ENCODE measurements at places on chromosomes 3 and 15. TPM values are rescaled to one million over a fixed set of nuclear protein-coding genes. Genes with fewer than 3 reads are reported as not detected.

GRCh38 chr15:95291898-95292472 is 1038.5 kb upstream of the NR2F2 start:
- H3K27me3 ChIP-seq = peaks cover 67% of the 10 kb centered on the region
- peaks cover 17% of the 10 kb centered on the region for H3K4me1 ChIP-seq
- H3K4me3 ChIP-seq = no peak overlapping the region
- H3K36me3 ChIP-seq = peaks cover 1% of the 10 kb centered on the region
- DNase-seq = peak; percentile 26

- peak within 1 kb of the TSS; percentile 57 for H3K4me3 ChIP-seq
- no peak for DNase-seq
- peaks cover 11% of the 10 kb centered on the region for H3K4me1 ChIP-seq
These were observed at the start of gene TNFAIP8L3 for GRCh38 chr15:51094606-51095569. TSS of gene TNFAIP8L3 (minus strand) at chr15:51094906. CDS start at chr15:51094595, 311 bp downstream.

The PROS1 gene
- total RNA-seq = 0.21 TPM

The FBXL22 gene
- 1.4 TPM for total RNA-seq

DNA sequence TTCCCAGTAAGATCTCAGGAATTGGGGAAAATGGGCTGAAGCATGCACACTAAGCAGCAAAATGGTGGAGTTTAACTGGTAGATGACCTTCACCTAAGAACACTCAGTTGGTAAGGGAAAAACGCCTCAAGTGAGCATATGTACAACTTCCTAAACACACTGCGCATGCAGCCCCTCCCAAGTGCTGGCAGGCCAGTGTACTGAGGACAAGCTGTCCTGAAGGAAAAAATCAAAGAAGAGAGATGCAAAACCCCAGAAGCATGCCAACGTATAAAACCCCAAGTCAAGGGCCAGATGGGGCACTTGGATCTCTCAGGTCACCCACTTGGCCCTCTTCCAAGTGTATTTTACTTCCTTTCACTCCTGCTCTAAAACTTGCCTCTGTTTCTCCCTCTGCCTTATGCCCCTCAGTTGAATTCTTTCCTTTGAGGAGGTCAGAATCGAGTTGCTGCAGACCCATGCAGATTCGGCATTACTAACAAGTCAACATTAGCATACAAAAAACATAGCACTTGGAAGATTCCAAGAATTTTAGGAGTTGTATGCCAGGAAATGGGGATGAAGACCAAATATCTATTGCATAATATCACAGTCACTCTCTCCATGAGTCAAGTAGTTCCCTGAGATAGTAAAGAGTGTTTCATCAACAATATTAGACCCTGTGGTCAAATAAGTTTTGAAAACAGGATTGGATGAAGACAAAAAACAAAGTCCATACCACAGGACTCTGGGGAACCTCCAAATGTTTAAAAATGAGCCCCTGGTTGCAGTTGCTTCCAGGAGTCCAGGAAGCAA is 10.8 kb upstream of the FYCO1 start:
- H3K4me1 ChIP-seq = peaks cover 23% of the 10 kb centered on the region
- H3K36me3 ChIP-seq = peaks cover 15% of the 10 kb centered on the region
- peaks cover 3% of the 10 kb centered on the region for H3K27me3 ChIP-seq
- H3K27ac ChIP-seq = peak overlapping the region; percentile 32
- DNase-seq = no peak

DNA sequence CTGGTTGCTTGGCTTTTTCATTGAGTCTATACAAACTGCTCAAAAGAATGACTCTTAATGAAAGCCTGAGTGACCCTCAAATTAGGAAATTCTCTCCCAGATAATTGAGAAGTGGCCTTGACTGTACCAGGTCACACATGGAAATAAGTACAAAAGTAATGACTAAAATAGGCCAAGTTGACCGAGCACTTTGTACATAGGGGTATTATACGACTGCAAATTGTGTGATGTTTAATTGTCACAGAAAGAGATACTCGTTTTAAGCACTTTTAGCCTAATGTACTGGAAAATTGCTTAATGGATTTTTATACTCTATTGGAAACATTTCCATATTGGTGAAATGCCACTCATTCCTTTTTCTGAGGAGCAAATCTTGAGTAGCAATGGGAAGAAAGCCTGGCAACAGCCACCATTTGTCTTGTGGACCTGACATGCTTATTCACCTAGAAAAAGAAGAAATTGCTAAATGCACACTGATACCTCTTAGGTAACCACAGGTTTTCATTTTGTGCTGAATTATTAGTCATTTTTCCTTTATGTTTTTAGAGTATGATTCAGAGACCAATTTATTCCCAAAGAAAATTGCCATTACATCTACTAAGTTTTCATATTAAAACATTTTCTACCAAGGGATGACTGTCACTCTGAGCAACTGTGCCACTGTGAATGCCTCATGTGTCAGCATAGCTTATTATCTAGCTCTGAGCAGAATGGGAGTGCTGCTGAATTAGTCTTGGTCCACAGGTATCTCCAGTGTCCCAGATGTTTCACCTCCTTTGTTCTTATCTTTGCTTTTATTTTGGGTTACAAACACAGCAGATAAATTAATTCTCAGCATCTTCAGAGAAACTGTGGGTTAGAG is 8.9 kb upstream of the PXK start:
- no peak overlapping the region for H3K4me3 ChIP-seq
- peak overlapping the region; percentile 61 for H3K27ac ChIP-seq
- peaks cover 19% of the 10 kb centered on the region for H3K4me1 ChIP-seq

The BOC gene
- not detected for total RNA-seq

The SEMA3G gene
- 0.13 TPM for total RNA-seq

The CIP2A gene
- total RNA-seq = 58.5 TPM

- no peaks in the 10 kb centered on the region for H3K36me3 ChIP-seq
- no peak overlapping the region for H3K4me3 ChIP-seq
- H3K27me3 ChIP-seq = peaks cover 12% of the 10 kb centered on the region
- H3K4me1 ChIP-seq = peaks cover 13% of the 10 kb centered on the region
- no peak overlapping the region for H3K27ac ChIP-seq
These were observed 189.1 kb downstream of the SHQ1 start for GRCh38 chr3:72659188-72659587.

The ILDR1 gene
- total RNA-seq = not detected

The FRMD5 gene
- total RNA-seq = not detected

DNA sequence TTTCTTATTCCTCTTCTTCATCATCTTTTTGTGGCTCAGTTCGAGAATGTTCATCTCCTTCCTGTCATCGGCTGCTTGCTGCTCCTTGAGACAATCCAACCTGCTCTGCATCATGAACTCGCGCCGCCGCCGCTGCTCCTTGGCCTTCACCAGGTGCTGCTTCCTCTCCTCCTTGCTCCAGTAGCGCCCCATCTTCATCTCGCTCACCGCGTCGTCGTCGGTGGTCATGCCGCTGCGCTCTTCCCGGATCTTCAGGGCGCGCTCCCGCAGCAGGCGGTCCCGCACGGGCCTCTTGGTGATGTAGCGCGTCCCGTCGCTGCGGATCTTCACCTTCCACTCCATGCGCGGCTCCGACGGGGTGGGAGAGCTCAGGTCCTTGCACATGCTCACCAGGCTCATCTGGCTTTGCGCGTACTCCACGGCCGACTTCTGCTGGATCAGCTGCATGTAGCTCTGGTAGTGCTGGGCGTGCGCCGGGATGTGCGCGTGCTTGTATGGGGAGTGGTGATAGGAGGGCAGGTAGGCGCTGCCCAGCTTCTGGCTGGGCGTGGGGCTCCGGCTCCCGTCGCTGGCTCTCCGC is 241.2 kb downstream of the PDZRN3 start:
- H3K4me3 ChIP-seq = no peak overlapping the region
- no peaks in the 10 kb centered on the region for H3K36me3 ChIP-seq
- H3K27ac ChIP-seq = no peak overlapping the region
- H3K27me3 ChIP-seq = no peaks in the 10 kb centered on the region

The CADM2 gene
- total RNA-seq = 0.29 TPM

The ROPN1 gene
- not detected for total RNA-seq

DNA sequence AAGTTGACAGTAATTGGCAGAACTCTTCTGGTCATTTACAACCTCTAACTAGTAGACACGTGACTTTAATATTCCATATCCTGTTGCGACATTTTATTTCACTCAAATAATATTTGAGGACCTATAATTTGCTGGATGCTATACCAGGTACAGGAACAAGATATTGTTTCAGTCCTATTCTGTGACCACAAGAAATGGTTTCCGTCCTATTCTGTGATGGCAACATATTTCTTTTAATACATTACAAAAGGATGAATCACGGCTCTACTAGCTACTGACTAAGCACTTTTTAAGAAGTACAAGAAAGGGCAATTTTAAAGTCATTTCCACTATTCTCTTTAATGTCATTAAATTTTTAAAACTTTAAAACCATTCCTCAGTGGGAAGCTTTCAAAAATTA is 400.2 kb downstream of the CNTN3 start:
- no peak for DNase-seq
- H3K4me3 ChIP-seq = no peak overlapping the region
- no peaks in the 10 kb centered on the region for H3K27me3 ChIP-seq
- H3K4me1 ChIP-seq = no peaks in the 10 kb centered on the region
- H3K27ac ChIP-seq = no peak overlapping the region
- no peaks in the 10 kb centered on the region for H3K36me3 ChIP-seq

- DNase-seq = no peak
- H3K27me3 ChIP-seq = peaks cover 4% of the 10 kb centered on the region
- no peak overlapping the region for H3K4me3 ChIP-seq
- H3K4me1 ChIP-seq = no peaks in the 10 kb centered on the region
- H3K27ac ChIP-seq = no peak overlapping the region
These were observed 144.0 kb upstream of the PTPRG start for GRCh38 chr3:61417352-61417751.

- no peak for DNase-seq
- H3K4me1 ChIP-seq = no peaks in the 10 kb centered on the region
- H3K27ac ChIP-seq = no peak overlapping the region
- no peaks in the 10 kb centered on the region for H3K36me3 ChIP-seq
These were observed 155.5 kb upstream of the TNIK start for GRCh38 chr3:171615686-171616085.

The CAMKV gene
- total RNA-seq = not detected

GRCh38 chr15:62879770-62880169 is 162.8 kb upstream of the TPM1 start:
- H3K4me3 ChIP-seq = no peak overlapping the region
- peaks cover 24% of the 10 kb centered on the region for H3K27me3 ChIP-seq
- H3K4me1 ChIP-seq = peaks cover 9% of the 10 kb centered on the region
- no peaks in the 10 kb centered on the region for H3K36me3 ChIP-seq
- H3K27ac ChIP-seq = no peak overlapping the region

Data from activated CD8-positive, alpha-beta T cell treated with anti-CD3 and anti-CD28 coated beads, Interleukin-2, amount 10 ng/mL, durations not matched to agents 7 days and 5 days (primary cell).